Nephron progenitor cell (in vitro differentiated cells): ENCODE measurements at places on chromosomes 7 and 10.

- DNase-seq, result no peak
Observed at GRCh38 chr10:58641095-58641531, 128.4 kb downstream of the BICC1 start.

GRCh38 chr10:12448340-12448728 lies 99.0 kb downstream of the CAMK1D start:
- DNase-seq, result no peak

DNA sequence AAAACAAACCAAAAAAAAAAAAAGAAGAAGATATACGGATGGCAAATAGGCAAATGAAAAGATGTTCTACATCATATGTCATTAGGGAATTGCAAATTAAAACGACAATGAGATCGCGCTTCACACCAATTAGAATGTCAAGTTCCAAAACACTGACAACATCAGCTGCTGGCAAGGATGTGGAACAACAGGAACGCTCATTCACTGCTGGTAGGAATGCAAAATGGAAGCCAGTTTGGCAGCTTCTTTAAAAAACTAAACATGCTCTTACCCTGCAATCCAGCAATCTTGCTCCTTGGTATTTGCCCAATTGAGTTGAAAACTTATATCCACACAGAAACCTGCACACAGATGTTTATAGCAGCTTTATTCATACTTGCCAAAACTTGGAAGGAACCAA lies 34.8 kb downstream of the CALML5 start:
- no peak for DNase-seq

DNA sequence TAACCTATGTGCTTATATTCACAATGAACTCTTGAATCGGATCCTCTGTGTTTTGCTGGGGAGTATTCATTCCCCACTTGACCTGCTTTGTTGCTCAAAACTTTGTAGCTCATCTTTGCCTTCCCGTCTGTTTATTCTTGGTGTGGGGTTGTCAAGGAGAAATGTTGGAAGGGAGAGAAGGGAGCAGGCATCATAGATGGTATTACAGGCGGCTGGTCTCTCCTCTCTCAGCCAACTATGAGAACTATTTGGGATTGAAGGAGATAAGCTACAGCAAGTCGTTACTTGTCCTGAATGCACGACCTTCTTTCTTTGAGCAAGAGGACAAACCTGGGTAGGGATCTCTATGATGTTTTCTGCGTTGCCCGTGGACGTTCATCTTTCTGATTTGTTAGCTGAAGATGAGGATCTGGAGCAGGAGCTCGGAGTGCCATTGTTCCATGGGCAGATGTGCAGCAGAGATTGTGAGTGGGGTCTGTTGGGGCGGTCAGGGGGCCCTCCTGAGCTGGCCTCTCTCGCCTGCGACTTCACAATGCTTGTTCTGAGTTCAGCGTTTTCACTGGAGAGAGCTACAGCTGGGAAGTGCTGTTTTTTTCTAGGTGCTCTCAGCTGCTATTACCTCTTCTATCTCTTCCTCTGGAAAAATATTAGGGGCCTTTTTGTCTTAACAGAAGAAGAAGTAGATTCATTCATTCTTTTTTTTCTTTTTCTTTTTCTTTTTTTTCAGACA lies 126.9 kb upstream of the KLF6 start:
- no peak for DNase-seq

- no peak for DNase-seq
Observed at GRCh38 chr10:45470098-45471012, 96.3 kb downstream of the ALOX5 start.

DNA sequence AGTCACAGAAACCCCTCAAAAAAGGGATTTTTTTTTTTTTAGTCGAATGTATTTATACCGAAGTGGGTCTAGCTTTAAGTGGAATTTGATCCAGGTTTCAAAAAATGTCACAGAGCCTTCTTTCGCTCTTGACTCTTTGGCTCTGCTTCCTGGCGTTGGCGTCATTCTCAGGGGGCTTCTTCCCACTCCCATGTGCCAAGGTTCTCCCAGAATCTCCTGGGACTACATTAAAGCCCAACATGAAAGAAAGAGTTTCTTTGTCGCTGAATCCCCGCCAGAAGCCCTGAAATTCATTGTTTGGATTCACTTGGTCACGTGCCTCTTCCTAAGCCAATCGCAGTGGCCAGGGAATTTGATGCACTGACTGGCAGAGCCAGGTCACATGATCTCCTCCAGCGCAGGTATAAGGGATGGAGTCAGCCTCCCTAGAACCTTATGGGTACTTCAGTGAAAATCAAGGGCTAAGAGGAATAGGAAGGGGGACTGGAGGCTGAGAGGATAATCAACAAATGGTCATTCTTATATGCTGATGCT lies 101.2 kb downstream of the RPS24 start:
- no peak for DNase-seq

- no peak for DNase-seq
Observed at GRCh38 chr10:124643330-124644009, 100.7 kb downstream of the FAM53B start.

GRCh38 chr10:50561266-50561665 lies 62.5 kb downstream of the SGMS1 start:
- DNase-seq, result no peak

GRCh38 chr7:2271273-2272026 lies 29.4 kb downstream of the NUDT1 start:
- DNase-seq, result no peak

DNA sequence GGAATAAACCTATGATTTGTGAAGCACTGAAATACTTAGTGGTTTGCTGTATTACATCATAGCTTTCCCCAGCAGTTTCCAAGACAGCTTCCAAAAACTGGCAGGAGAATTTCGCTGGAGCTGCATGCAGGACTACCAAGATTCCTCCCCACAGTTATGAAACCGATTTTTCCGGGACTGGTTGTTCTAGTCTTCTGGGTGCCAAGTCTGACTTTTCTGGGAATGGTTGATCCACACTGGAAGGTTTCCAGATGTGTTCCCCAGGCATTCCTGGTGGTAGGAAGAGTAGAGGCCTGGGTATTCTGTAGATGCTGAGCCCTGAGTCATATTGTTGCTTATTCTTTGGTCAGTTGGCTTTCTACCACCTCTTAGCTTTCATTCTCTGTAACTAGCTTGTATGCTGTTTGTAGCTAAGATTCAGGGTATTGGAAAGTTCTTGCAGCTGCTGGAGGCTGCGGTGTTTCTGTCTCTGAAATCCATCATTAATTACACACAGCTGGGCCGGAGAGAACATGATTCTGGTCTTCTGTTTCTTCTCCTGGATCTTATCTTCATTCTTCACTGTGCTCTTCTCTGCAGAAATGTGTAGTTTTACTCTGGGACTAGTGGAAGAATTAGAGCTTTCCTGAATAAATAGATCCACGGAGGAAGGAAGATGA lies 6.3 kb downstream of the ABCC2 start:
- DNase-seq, result no peak

- peak; percentile 69 for DNase-seq
Observed at GRCh38 chr7:129829737-129830631, 122.8 kb downstream of the UBE2H start.

- no peak for DNase-seq
Observed at GRCh38 chr7:137975221-137975620, 26.7 kb downstream of the CREB3L2 start.

GRCh38 chr10:31687663-31688482 lies 240.8 kb downstream of the ARHGAP12 start:
- DNase-seq, result no peak

DNA sequence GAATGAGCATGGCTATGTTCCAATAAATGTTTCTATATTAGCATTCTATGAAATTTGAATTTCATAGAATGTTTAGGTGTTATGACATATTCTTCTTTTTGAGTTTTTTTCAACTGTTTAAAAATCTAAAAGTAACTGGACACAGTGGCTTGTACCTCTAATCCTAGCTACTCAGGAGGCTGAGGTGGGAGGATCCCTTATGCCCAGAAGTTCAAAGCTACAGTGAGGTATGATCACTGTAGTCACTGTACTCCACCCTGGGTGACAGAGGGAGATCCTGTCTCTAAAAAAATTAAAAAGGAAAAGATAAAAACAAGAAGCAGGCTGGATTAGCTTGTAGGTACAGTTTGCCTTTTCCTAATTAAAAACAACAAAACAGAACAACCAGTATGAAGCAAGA lies 95.1 kb downstream of the NRBF2 start:
- no peak for DNase-seq

GRCh38 chr10:125033146-125033924 lies 91.4 kb downstream of the ZRANB1 start:
- DNase-seq, result no peak

- no peak for DNase-seq
Observed at GRCh38 chr7:84790882-84791281, 396.0 kb downstream of the SEMA3D start.

DNA sequence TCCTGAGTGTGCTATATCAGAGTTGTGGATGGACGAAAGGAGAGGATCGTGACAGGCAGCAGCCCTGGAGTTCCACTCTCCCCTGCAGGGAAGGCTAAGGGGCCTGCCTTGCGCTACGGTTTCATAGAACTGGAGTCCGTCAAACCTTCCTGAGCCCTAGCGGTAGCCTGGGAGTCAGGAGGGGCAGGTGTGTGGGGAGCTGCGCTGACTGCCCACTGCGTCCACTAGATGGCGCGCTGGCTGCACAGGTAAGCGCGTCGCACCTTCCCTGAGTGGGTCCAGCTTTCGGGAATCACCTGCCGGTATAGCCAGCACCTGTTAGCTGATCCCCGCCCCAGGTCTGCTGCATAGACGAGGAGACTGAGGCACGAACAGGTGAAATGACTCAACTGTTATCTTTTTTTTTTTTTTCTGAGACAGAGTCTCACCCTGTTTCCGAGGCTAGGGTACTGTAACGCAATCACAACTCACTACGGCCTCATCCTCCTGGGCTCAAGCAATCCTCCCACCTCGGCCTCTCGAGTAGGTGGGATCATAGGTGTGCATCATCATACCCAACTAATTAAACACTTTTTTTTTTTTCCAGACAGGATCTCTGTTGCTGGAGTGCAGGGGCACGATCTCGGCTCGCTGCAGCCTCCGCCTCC lies 20.2 kb upstream of the BAIAP2L1 start:
- peak; percentile 77 for DNase-seq

- DNase-seq, result no peak
Observed at GRCh38 chr10:96272316-96273280, 1.2 kb upstream of the BLNK start.

DNA sequence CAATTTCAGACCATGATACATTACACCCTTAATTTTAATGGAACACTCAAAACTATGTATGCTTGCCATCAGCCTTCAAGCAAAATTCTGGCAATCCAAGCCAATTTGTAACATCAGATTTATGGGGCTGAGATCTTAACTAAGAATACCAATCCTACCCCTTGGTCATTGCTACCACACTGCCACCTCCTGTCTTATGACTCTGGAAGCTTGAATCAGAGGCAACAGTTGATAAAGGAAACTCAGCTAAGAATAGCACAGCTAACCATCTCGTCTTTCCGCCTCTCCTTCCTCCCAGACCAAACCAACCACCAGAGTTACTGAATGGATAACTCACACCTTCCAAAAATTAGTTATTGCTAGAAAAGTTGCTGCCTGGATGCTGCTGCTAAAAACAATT lies 7.4 kb downstream of the IGF2BP3 start:
- no peak for DNase-seq

DNA sequence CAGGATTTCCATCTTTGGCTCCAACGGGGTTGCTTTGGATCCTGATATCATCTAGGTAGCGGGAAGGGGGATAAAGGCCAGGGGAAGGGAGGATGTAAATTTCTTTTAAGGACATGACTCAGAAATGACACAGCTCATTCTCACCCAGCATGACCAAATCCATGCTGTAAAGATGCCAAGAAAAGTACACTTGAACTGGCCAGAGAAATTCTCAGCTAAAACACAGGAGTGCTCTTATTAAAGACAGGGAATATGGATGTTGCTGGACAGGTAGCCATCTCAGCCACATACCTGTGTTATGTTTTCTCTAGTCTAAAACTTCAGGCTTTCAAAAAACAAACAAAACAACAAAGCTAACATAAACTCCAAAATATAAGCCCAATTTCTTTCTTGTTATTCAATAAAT lies 68.3 kb downstream of the NAMPT start:
- DNase-seq, result no peak

- DNase-seq, result no peak
Observed at GRCh38 chr7:125425506-125425905, 495.9 kb upstream of the POT1 start.

GRCh38 chr7:155745737-155746136 lies 66.5 kb downstream of the SHH start:
- no peak for DNase-seq

DNA sequence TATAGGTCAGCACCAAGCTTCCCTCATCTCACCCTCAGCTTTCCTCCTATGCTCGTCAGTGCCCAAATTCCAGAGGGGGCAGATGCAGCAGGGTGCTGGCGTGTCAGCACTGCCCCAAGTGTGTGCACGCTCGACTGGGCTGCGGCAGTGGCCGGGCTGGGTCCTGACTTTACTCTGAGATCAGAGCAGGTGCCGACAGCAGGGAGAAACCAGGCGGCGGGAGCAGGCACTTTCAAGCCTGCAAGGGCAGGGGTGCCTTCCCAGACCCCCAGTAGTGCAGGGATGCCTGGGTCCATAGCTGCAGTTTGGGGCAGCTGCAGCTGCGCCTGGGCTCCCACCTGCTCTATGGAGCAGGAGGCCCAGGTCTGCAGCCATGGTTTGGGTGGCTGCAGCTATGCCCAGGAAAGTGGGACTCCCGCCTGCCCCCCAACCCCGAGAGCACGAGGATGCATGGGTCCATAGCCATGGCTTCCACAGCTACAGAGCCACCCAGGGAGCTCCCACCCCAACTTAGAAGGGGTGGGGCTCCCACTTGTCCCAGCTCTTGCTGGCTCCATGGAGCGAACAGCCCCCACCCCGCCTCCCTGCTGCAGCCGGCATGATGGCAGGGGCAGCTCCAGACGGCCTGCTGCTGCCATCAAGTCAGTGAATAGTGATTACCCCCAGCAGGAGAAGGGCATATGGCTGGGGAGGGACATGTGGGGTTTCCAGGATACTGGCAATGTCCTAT lies 199.2 kb upstream of the KMT2E start:
- DNase-seq, result no peak

GRCh38 chr10:689452-690371 lies at the start of gene DIP2C:
Gene DIP2C, minus strand, starts transcription at chr10:689668. Its CDS starts 90 bp downstream, at chr10:689578.
- DNase-seq, result peak; percentile 85

- no peak for DNase-seq
Observed at GRCh38 chr7:108010377-108010776, 7.4 kb upstream of the LAMB1 start.

GRCh38 chr10:132293813-132294520 lies 13.8 kb downstream of the STK32C start:
- DNase-seq, result no peak

DNA sequence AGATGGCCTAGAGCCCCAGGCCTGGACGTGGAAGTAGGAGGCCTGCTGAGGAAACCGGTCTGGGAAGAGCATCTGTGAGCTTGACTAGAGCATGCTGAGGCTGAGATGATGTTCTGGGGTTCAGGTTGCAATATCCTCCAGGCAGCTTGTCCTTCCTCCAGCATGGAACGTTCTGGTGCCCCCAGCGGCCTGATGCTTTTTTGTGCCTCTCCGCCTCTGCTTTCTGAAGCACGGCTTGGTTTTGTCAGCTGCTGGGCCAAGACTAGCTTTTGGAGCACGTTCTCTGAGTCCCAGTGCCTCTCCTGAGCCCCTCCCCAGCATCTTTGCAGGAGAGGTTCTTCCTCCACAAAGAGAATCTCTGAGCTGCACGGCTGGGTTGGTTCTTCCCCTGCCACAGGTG lies 682.0 kb upstream of the FOXK1 start:
- DNase-seq, result no peak

- DNase-seq, result no peak
Observed at GRCh38 chr7:41328131-41328530, 374.8 kb downstream of the INHBA start.
